ENCODE measurements at places on chromosomes 2 and 18.

- no peak for DNase-seq
Observed at GRCh38 chr2:66583881-66584280, 149.0 kb downstream of the MEIS1 start.

GRCh38 chr2:159851941-159852340 lies 53.9 kb upstream of the CD302 start:
- no peak for DNase-seq

DNA sequence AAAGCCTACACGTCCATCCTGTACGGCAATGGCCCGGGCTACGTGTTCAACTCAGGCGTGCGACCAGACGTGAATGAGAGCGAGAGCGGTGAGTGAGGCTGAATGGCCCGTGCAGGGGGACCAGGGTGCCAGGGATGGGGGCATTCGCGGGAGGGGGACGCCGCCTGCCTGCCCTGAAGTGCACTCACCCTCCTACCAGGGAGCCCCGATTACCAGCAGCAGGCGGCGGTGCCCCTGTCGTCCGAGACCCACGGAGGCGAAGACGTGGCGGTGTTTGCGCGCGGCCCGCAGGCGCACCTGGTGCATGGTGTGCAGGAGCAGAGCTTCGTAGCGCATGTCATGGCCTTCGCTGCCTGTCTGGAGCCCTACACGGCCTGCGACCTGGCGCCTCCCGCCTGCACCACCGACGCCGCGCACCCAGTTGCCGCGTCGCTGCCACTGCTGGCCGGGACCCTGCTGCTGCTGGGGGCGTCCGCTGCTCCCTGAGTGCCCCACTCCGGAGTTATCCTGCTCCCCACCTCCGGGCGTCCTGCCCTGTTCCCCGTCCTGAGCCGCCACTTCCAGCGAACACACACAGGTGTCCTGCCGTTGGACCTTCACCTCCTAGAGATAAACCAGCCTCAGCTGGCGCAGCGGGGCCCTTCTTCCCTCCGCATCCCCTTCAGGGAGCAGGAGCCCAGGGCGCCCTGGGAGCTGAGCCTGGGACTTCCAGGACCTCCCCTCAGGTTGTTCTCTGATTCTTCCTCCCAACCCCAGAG lies 2.9 kb downstream of the ALPI start:
- no peak for DNase-seq

GRCh38 chr2:75342504-75343175 lies 143.3 kb upstream of the TACR1 start:
- no peak for DNase-seq

- no peak for DNase-seq
Observed at GRCh38 chr2:102839668-102840388, 78.0 kb downstream of the TMEM182 start.

- no peak for DNase-seq
Observed at GRCh38 chr2:69916106-69916505, 1.2 kb downstream of the MXD1 start.

DNA sequence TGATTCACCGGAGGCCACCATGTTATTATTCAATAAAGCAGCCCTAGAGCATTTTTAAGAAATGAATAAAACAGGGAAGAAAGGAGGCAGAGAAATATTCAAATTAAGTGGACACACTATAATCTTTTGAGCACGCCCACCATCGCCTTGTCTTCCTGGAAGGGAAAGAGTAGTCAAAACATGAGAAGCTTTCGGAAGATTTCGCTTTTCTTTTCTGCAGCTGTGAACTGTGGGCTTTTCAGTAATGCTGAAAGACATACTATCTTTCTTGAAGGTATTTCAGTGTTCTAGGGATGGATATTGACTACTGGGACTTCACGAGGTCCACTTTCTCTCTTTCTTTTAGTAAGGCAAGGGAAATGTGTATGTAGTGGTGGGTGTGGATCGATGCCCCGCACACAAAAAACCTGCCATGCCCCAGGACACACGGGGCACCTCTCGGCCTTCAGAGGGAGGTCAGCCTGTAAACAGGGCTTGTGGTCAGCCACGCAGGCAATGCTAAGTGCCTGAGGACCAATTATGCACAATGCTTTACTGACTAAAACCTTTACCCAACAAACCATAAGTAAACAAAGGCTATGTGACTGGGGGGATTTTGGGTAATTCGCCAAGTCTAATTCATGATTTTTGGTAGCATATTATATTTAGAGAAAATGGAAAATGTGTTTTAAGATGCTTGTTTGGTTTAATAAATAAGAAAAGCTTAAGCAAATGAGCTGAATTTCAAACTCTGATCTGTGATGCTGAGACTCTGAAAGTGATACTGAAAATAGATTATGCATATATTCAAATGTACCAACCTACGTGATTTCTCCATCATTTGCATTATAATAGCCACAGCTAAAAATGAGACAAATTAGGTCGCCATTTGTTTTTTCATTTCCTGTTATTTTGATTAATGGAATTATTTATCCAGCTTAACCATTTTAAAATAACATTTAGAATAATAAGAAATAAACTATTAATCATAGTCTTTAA lies 130.5 kb downstream of the ZNF516 start:
- no peak for DNase-seq

- no peak for DNase-seq
Observed at GRCh38 chr18:41269294-41269693, 685.7 kb upstream of the PIK3C3 start.

All from CD4-positive, alpha-beta T cell treated with Interferon gamma for 1 hour (primary cell).